Stimulated activated CD4-positive, alpha-beta T cell treated with anti-CD3 and anti-CD28 coated beads, TNF-alpha, amount 100 ng/mL, for 48 hours (primary cell): ENCODE measurements at places on chromosomes 11 and 22.

GRCh38 chr11:66976028-66976467, 944 bp downstream of the C11orf86 start:
- no peak for DNase-seq

DNA sequence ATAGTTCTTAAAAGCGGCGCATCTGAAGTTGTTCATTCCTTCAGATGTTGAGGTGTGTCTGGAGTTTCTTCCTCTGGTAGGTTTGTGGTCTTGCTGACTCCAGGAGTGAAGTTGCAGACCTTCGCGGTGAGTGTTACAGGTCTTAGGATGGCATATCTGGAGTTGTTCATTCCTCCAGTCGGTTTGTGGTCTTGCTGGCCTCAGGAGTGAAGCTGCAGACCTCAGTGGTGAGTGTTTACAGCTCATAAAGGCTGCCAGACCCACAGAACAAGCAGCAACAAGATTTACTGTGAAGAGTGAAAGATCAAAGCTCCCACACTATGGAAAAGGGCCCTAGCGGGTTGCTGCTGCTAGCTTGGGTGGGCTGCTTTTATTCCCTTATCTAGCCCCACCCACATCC, 201.7 kb upstream of the PDGFD start:
- DNase-seq, result no peak

- DNase-seq, result no peak
Observed at GRCh38 chr11:60821827-60822599, 19.9 kb upstream of the CCDC86 start.

GRCh38 chr11:101582236-101582988, 1.4 kb downstream of the TRPC6 start:
- DNase-seq, result no peak

- DNase-seq, result no peak
Observed at GRCh38 chr11:131391176-131391575, 20.8 kb downstream of the NTM start.

DNA sequence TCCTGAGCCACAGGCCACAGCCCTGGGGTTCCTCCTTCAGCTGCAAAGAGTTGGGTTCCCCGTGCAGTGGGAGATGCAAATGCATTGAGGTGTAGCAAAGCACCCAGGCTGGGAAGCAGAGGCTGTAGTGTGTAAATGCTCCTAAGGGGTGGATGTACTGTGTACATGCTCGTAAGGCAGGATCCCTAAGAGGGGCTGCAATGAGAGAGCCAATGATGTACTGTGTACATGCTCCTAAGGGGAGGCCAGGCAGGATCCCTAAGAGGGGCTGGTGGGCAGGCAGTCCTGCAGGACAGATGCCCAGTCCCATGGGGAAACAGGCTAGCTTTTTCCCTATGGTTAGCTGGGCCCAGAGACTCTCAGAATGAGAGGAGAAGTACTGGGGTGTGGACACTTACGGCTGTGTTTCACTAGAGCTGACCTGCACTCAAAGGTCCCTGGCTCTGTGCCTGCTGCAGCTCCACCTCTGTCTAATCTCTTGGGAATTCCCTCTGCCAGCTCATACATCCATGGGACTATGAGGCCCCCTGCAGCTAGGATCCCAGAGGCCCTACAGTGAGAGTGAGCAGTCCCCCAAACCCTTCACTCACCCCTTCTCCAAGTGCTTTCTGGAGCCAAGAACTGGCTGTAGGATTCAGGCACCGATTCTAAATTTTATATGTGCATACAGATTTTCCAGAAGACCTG, 261.9 kb upstream of the LUZP2 start:
- no peak for DNase-seq

DNA sequence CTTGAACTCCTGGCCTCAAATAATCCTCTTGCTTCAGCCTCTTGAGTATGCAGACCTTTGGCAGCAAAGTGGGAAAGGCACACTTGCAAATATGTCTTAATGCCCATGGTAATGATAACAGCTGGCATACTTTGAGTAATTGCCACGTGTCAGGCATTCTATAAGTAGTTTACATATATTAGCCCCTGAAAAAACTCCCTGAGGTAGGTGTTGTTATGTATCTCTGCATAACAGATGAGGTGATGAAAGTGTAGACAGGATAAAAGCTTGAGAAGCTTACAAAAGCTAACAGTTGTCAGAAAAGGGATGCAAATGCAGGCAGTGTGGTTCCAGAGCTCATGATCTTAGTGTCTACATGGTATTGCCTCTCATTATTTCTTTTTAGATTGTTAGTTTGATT, 291.1 kb upstream of the C11orf87 start:
- DNase-seq, result no peak

DNA sequence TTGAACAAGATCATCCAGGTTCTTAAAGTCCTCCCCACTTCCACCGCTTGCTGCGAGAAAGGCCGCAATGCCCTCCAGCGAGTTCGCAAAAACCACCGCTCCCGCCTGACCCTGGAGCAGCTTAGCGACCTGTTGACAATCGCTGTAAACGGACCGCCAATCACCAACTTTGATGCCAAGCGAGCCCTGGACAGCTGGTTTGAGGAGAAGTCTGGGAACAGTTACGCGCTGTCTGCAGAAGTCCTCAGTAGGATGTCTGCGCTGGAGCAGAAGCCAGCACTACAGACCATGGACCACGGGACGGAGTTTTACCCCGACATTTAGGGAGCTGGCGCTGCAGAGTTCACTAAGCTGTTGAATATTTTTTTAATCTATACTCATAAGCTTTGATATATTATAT, 58.3 kb downstream of the SYT13 start:
- no peak for DNase-seq
